ENCODE measurements at places on chromosomes 7 and 10. TPM values are rescaled to one million over a fixed set of nuclear protein-coding genes. Genes with fewer than 3 reads are reported as not detected.

CAV2 gene
- total RNA-seq = not detected

DNA2 gene
- 33.5 TPM for total RNA-seq

CTAGE8 gene
- total RNA-seq = 0.53 TPM

C10orf67 gene
- total RNA-seq = not detected

TUBB8 gene
- total RNA-seq = not detected
